Activated T-cell treated with anti-CD3 and anti-CD28 coated beads for 4 hours (primary cell): ENCODE measurements at places on chromosomes 13 and 19.

DNA sequence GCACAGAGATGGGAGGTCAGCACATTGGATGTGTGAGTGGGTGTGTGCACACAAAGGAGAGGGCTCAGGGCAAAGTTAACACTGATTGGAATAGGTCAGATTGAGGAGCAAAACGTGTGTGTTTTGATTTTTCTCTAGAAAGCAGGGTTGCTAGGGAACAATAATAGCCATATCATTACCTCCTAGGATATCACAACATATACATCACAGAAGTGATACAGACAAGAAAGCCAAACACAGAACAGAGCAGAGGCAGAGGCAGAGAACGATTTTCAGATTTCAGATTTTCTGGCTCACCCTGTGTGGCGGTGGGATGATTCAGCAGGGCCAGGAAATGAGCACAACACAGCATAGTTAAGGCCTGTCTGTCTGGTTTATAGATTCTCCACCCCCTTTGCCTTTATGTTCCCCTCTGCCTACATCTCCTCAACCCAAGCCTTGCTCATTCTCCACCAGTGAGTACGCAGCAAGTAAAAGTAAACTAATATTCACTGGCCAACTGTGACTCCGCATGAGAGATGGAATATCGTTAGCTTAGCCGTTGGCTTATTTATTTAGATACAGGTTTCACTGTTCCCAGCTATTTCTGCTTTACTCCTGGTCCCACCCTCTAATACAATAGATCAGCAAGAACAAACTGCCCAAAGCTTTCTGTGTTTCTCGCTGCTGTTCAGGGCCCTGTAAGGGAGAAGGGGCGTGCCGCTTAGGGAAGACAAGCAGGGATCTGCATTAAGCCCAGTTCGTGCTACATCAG is 182.7 kb upstream of the TSC22D1 start:
- DNase-seq: no peak

DNA sequence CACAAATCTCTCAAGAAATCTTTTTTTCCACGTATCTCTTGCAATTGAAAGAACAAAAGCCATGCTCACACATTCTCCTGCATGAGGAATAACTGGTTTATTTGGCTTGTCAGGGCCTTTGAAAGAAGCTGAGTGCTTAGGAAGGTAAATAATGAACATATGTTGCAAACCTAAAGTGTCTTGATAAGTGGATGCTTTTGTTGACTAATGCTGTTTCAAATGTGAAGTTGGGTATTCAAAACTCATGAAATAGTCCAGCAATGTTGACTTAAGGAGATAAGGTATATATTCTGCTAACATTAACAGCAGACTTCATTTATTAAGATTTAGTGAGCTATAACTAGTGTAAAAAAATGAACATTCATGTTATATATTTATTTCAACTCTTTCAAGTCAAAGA is 1792.7 kb upstream of the MIR17HG start:
- no peak for DNase-seq

GRCh38 chr13:59843040-59843439 is 320.7 kb downstream of the DIAPH3 start:
- no peak for DNase-seq

- no peak for DNase-seq
These were observed 2.3 kb upstream of the ZNF837 start for GRCh38 chr19:58382997-58383603.

DNA sequence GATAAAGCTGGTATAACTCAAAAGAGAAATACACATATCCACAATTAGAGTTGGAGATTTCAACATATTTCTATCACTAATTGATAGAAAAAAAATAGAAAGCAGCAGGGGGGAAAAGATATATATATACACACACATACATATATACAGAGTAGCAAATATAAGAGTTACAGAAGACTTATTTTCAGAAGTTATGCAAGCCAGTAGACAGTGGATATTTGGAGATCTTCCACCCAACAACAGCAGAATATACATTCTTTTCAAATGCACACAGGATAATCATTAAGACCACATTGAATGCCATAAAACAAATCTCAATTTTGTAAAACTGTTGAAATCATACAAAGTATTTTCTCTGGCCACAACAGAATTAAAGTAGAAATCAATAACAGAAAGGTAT is 192.8 kb downstream of the LACC1 start:
- no peak for DNase-seq

DNA sequence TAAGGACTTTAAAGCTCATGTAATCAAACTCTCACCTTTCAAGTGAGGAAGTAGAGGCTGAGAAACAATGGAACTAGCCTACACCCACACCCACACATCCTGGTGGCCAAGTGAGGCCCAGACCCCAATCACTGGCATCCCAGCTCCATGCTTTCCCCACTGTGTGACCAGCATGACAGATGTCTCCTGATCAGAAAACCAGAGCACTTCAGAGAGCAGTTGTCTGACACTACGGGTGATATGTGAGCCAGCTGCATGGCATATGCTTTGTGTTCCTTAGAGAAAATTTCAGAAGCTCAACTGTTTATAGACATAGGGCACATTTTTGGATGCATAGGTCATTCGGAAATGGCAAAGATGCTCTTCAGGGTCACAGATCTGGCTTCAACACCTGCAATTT is 315.2 kb downstream of the NDFIP2 start:
- DNase-seq: no peak

DNA sequence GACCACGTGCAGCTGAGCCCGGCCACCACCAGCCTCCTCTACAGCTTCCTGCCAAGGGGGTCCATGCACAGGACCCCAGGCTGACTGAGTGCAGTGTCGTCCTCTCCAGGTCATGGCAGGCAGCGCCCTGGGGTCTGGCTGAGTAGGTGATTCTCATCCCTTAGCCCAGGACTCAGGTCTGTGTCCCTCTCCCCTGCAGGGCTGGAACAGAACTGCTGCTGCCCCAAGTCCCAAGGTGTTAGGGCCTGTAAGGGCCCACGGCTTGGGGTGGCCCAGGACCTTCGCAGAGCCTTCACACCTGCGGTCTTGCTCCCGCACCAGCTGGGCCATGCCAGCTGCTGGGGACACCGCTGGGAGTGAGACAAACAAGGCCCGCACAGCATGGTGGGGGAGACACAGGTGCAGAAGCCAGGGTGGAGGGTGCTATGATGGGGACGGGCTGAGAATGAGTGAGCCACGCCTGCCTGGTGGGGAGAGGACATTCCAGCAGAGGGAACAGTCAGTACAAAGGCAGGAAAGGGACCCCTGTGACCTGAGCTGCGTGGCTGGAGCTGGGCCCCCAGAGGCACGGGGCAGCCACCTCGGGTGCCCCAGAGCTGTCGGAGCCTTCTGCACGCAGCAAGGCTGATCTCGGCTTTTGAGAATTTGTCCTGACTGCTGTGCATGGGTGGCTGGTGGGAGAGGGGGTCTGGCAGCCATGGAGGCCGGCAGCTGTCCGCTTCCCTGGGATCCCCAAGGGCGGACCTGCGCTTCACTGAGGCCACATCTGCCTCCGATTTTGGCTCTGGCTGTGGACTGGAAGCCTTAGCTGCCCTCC is 11.9 kb downstream of the PLEKHF1 start:
- no peak for DNase-seq

DNA sequence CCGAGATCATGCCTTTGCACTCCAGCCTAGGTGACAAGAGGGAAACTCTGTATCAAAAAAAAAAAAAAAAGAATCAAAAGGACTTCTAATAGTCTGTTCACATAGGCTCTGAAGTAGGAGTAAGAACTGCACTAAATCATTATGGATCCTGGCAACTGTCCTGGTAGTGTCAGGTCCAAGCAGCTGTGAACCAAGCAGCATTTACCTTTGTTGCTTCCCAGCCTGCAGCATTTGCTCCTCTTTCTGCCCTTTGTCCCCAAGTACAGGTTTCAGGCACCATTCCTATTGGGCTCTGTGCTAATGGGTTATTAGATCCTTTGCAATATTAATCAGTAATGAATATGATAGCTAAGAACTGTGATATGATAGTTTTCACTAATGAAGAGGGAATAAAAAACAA is 77.4 kb upstream of the NBEA start:
- DNase-seq: no peak

GRCh38 chr19:32631381-32631780 is 43.6 kb downstream of the ANKRD27 start:
- no peak for DNase-seq
